Fibroblast of skin of right quadriceps (primary cell): ENCODE measurements at places on chromosomes 6 and 20.

GRCh38 chr20:59515906-59516209, 88.5 kb upstream of the PHACTR3 start:
- no peak for DNase-seq

DNA sequence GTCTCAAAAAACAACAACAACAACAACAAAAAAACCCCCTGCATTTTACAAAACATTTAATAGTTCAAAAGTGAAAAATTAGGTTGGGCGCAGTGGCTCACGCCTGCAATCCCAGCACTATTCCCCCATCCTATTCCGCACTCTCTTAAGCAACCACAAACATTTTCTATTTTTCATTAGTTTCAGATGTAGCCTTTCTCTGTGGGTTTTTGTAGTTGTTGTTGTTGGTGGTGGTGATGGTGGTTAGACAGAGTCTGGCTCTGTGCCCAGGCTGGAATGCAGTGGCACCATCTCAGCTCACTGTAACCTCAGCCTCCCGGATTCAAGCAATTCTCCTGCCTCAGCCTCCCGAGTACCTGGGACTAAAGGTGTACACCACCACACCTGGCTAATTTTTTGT, 6.4 kb upstream of the GMNN start:
- DNase-seq = peak; percentile 82

GRCh38 chr6:158648682-158649131, 1.1 kb upstream of the SYTL3 start:
- DNase-seq = peak; percentile 94

DNA sequence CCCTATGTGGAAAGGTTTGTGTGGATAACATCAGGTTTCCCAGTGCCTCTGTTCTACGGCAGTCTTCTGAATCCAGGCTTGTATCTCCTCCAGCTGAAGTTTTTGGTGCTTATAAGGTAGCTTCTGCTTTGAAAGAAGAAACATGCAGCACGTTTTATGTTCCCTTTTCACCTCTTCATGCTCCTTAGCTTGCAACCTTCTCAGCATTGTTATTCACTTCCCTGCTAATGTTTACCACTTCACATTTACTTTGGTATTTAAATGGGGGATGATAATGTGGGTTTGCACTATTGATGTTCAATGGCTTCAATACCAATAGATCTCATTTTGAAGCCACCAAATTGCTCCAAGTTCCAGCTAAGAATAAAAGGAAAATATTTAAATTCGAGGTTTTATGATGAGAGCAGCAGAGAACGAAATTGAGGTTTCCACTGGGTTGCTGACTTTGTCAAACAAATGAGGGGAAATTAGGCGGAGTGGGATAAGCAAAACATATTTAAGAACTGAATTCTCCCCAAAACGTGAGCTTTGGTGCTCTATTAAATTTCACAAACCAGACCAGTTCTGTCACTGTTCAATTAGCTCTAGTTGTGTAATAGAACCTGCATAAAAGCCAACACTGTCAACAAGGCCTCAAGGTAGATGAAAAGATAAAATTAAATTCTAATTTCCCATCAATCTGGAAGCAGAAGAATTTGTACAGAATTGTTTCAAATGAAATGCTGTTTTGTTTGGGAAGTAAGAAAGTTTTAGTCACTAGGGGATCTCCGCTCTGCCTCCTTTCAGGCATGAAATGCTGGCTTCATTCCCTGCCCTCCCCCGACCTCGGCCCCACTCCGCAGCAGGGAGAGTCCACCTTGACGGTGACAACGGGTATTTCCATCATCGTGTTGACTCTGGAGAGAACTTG, 1.4 kb downstream of the IL22RA2 start:
- DNase-seq = no peak

DNA sequence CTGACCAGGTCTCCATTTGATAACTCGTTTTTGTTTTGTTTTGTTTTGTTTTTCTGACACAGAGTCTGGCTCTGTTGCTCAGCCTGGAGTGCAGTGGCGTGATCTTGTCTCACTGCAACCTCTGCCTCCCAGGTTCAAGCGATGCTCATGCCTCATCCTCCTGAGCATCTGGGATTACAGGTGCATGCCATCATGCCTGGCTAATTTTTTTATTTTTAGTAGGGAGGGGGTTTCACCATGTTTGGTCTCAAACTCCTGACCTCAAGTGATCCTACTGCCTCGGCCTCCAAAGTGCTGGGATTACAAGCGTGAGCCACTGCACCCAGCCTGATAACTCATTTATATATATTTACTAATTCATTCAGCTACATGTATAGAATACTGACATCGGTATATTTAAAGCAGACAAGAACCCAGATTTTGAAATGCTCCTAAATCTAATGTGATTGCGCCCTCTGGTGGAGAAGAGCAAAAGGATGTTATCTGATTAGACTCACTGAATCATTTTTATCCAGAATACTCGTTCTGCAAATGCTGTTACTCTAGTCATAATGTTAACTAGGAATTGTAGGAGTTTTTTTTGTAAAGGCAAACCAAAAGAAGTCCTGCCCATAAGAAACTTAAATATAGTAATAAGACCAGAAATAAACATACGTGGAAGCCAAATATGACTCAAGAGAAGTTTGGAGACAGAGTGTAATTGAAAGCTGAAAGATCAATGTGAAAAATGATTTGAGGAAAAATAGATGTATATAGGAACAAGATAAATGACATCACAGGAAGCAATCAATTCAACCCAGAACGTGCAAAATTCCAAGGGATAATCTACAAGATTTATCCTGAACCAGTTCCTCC, 5.3 kb upstream of the COL12A1 start:
- DNase-seq = peak; percentile 74

DNA sequence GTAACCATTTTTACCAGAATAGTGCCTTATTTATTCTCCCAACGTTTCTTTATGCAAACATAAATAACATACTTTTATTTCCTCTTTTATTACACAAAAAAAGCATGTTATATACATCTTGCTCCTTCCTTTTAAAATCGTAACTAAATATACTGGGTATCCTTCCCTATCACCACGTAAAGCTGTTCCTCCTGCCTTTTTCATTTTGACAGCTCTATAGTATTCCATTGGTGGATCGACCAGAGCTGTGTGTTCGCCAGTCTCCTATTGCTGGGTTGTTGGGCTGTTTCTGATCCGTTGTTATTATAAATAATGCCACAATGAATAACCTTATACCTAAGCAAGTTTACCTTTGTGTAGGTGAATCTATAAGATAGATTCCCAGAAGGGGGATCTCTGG, 46.9 kb upstream of the DDR1 start:
- DNase-seq = no peak

DNA sequence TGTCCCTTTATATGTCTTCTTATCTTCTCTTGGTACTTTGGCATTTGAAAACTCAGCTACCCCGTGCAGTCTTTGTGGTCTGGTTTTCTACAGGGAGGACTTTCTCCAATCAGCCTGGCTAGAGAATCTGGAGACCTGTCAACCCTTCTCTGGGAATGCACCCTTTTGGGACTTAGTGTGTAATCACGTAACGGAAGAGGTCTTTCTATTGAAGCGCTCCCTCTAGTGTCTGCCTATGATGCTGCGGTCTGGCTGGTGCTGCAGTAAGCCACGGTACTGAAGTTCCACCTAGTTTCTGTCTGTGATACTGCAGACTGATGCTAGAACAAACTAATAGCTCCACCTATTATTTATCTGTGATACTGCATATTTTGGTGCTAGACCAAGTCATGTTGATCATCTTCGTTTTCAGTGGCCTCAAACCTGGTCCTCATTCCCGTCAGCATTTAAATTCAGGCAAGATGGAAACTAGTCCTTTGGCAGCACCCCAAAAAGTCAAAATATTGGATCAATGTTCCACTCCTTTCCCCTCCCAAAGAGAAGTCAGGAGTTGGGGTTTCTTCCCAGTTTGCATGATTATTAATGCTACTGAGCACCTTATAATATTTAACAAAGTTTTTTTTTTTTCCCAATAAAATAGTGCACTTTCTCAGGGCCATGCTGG, 12.5 kb upstream of the SIRPB2 start:
- peak; percentile 83 for DNase-seq

DNA sequence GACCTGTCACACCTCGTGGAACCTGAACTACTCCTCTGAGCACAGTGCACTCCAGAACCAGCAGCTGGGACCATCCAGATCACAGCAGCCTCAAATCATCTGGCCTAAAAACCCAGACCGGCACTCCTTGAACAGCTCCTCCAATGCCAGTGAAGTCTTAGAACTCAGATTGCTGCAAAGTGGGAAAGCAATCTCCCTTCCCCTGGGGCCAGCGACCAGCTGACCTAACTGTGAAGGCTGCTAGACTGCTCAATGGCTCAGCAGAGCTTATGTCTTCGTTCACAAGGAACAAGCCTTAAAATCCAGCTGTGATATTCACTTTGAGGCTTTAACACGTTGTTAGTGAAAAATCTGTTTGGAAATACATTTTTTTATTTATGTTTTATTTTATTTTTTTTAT, 243.2 kb downstream of the ANKRD60 start:
- DNase-seq = no peak

DNA sequence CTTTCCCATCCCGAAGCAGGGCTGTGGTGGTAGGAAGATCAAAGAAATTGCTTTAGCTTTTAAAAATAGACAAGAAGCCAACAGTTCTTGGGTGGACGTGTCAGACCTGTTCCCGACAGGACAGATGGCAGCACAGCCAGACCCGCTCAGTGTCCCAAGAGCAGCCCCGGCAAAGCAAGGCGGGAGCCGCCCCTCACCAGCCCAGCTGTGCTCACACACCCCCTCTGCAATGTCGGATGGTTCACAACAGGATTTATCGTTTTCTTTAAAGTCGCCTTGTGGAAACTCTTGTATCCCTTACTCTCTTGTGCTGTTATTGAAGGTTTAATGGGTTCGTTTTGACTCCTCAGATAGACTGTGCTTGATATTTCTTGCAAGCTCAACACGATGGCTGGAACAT, 302.4 kb downstream of the THBS2 start:
- no peak for DNase-seq

DNA sequence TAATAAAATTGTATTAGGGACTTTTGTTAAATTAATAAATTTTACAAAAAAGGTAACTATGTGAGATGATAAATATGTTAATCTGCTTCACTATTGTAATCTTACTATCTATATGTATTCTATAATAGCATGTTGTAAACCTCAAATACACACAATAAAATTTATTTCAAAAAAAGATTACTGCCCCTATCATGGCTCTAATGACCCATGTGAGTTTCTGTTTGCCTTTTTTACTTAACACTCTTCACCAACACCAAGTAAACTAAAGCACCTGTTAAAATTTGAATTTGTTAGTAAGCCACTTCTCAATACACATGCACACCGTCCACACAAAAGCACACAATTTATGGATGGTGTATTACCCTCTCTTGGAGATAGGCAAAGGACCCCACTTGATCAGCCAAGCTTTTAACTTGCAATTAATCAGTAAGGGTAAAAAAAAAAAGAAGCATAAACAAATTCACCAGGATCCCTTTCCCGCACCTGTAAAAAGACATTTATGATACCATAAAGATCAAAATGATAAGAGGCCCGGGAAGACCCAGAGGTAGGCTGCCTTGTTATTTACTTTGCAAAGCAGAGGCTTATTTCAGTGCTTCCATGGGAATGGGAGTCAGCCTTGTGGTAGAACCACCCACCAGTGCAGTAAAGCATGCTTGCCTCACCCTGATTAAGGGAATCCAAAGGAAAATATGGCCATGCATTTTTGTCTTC, 28.6 kb upstream of the PKHD1 start:
- no peak for DNase-seq

GRCh38 chr6:30844118-30844535, 40.2 kb upstream of the DDR1 start:
- DNase-seq = peak; percentile 77

DNA sequence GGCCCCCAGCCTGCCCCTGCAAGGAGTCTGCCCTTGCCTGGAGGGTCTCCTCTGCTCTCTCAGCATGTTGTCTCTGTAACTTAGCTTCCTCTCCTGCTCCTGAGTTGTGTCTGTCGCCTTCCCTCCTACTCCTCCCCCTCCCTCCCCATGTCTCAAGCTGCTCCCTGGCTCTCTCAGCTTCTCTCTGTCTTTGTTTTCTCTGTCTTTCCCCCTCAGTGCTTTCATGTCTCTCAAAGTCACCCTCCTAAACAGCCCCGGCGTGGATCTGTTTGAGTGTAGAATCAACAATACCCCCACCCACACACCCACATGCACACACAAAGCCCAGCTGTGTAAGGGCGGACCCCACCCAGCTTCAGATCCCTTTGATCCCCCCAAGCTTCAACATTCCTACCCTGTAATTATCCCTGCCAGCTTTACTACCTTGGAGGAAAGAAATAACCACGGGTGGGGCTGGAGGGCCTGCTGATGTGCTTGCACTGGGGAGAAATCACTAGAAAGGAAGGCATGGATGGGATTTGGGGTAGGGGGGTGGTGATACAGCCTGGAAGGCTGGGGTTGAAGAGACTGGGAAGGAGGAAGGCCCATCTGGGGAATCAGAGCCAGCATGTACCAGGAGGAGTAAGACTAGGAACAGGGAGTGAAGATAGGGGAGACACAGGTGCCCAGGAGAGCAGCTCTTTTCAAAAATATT, 1.0 kb upstream of the LY6G6D start:
- no peak for DNase-seq

DNA sequence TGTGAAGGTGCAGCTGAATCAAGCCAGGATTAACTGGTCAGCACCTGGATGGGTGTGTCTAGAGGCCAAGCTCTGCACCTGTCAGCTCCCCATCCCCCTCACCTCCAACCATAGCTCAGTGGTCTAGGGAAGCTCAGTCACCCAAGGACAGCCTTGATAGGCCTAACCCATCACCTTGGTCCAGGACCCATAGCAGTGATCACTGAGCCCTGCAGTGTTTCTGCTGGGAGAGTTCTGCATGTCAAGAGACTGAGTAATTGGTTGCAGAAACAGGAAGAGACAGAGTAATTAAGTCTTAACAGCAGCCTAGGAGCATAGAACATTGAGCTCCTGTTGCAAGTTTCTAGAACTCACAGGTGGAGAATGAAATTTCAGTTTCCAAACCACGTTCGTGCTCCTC, 18.7 kb upstream of the RALGAPB start:
- DNase-seq = peak; percentile 10

DNA sequence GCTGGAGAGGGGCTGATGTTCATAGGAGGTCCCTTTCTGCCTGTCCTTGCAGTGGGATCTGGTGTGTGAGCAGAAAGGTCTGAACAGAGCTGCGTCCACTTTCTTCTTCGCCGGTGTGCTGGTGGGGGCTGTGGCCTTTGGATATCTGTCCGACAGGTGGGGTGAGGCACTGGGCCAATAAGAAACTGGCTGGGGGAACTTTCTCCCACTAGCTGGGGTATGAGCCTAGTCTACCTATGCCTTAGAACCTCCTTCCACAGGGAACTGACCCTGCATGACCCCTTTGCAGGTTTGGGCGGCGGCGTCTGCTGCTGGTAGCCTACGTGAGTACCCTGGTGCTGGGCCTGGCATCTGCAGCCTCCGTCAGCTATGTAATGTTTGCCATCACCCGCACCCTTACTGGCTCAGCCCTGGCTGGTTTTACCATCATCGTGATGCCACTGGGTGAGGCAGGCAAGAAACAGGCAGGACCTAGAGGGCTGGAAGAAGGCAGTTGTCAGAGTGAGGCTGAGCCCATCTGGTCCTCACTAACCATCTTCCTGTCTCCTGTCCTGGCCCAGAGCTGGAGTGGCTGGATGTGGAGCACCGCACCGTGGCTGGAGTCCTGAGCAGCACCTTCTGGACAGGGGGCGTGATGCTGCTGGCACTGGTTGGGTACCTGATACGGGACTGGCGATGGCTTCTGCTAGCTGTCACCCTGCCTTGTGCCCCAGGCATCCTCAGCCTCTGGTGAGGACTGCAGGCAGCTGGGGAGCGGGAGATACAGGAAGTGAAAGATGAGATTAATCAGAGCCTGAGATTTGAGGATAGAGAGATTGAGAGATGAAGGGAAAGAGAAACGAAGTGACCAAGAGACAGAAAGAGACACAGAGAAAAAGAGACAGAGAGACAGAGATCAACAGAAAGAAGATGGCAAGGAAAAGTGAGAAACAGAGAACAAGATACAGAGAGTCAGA, 1.6 kb downstream of the SLC22A7 start:
- DNase-seq = no peak

- peak; percentile 66 for DNase-seq
Measured at GRCh38 chr6:5425267-5425666, 164.0 kb downstream of the FARS2 start.
